ENCODE measurements at places on chromosomes 13 and 19. TPM values are rescaled to one million over a fixed set of nuclear protein-coding genes. Genes with fewer than 3 reads are reported as not detected.

The WDR88 gene
- total RNA-seq: not detected

DNA sequence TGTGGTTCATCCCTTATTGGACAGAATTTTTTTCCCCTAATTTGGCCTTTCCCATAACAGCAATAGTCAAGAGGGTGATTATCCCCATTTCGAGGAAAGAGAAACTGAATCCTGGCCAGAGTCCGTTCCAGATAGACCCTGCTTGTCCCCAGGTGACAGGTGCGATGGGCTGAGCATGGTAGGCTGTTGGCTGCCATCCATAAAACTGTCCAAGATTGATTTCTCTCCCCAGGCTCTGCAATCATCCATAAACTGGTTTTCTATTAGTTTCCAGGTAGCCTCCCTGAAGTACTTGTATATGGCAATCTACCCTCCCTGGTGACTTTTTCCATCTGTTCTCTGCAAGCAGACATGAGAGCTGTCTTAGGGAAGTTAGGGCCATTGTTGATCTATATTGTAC, 25.4 kb downstream of the SERP2 start:
- no peak for DNase-seq

GRCh38 chr13:111917901-111918300, 149.0 kb upstream of the SOX1 start:
- DNase-seq: no peak

DNA sequence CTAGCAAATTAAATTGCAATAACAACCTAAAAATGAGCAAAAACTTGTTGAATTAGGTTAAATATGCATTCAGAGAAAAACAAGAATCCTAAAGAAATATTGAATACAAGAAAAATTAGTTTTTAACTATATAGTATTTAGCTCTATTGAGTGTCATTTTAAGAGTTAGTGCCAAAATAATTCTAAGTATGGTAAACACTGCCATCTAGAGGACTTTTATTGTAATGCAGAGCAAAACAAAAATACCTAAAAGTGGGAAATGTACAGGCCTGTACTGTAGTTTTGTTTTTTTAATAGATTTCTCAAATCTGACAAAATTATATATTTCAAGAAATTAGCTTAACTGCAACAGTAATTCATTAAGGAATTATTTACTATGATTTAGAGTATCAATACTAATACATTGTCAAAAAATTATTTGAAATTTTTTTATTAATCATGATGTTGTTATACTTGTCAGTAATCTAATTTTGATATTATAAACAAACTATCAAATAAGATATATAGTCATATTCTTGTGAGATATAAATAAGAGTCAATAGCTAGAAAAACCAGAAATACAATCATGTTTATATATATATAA, 8.2 kb upstream of the PCDH9 start:
- DNase-seq: peak; percentile 16

DNA sequence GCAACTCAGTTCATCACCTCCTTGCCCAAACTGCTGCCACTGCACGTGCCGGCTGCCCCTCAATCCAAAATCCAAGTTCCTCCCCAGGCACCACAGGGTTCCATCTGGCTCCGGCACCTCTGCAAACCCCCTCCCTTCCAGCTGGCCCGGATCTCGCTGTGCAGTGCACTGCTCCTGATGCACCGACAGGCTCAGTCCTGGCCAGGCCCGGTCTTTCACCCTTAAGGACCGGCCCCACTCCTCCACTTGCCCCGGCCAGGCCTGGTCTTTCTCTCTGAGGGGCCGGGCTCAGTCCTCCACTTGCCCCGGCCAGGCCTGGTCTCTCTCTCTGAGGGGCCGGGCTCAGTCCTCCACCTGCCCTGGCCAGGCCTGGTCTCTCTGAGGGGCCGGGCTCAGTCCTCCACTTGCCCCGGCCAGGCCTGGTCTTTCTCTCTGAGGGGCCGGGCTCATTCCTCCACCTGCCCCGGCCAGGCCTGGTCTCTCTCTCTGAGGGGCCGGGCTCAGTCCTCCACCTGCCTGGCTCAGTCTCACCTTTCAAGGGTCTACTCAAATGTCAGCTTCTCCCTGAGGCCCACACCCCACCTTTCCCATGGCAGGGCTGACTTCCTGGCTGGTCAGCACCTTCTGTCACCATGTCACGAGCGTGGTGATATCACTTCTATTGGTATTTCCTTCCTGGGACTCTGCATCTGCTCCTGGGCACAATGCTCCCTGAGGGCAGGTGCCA, 6.9 kb downstream of the ZNF787 start:
- no peak for DNase-seq

- no peak for DNase-seq
These were observed 330.4 kb downstream of the RBM26 start for GRCh38 chr13:79075703-79076102.

DNA sequence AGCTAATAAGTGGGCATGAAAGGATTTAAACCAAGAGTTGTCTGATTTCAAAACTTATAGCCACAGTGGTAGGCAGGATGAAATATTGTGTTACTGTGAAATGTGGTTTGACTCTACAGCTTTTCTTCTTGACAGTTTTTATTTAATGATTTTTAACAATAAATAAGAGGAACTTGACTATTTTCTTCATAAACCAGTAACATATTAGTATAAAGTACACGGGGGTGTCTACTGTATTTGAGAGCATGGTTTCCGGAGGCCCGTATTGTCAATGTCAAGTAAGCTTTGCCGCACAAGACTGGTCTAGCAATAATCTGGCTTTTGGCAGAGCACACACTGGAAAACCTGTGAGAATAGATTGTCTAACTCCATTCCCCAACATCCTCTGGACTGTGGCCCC, 894.5 kb downstream of the PCDH9 start:
- no peak for DNase-seq

DNA sequence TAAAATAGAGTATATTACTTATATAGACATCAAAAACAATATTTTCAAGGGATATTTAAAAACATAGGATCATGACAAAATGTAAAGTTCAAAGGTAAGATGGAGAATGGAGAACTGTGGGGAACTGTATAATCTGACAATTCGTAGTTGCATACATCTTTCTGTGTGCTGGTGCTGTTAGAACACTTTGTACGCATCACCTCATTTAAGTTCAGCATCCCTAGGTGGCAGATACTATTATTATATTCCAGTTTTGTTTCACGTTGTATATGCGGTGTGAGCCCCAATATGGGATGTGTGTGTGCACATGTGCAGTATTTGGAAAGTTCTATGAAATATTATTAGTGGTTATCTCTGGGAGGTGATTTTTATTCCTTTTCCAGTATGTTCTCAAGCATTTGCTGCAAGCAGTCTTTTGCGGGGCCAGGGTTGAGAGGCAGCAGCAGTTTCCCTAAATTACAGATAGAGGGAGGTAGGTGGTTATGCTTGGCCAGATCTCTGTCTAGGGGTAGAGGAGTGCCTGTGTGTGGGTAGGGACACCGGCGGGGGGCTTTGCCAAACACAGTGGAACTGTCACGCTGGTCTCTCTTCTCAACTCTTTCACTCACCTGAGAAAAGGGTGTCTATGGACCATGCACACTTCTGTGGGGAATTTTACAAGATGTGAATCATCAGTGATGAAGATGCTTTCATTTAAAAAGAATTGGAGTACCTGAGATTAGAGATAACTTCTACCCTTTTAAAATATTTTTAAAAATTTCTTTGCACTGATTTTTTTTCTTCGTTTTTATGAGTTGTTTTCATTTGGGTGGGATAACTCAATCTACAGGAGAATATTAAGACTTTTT, 55.6 kb upstream of the ALOX5AP start:
- DNase-seq: peak; percentile 20

The MEF2B gene
- total RNA-seq: 0.44 TPM

The FFAR1 gene
- total RNA-seq: not detected

The PIAS4 gene
- 20.1 TPM for total RNA-seq

- DNase-seq: no peak
These were observed 101.1 kb upstream of the FRY start for GRCh38 chr13:31930490-31930889.

- DNase-seq: peak; percentile 37
These were observed 13.8 kb upstream of the CEACAM16 start for GRCh38 chr19:44684892-44685863.

The PSG7 gene
- not detected for total RNA-seq

GRCh38 chr19:49864890-49865289, 2.5 kb downstream of the PNKP start:
- DNase-seq: no peak

The ZNF229 gene
- total RNA-seq: 0.11 TPM

The PEAK3 gene
- not detected for total RNA-seq

The MARCHF2 gene
- 12.7 TPM for total RNA-seq

The SIGLEC5 gene
- total RNA-seq: not detected

The C5AR1 gene
- not detected for total RNA-seq

The SBNO2 gene
- 5.8 TPM for total RNA-seq

- no peak for DNase-seq
These were observed 185.8 kb downstream of the MZT1 start for GRCh38 chr13:72541674-72542073.

DNA sequence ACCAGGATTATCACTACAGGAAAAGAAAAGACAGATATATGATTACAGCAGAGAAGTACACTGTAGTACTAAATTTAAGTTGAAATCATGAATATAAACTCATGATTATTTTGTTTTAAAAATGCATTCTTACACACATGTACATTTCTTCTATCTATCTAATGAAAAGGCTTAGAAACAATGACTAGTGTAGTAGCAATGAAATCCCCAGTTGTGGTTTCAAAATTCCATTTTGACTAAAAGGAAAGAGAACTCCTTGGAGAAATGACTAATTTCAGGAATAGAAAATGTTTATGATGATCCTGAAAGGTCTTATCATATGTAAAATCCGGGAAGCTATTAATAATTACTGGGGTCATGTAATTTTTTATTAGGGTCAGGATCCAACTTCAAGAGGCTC, 195.0 kb upstream of the STARD13 start:
- DNase-seq: no peak

The ZNF100 gene
- 16.1 TPM for total RNA-seq
